ENCODE measurements at places on chromosomes 5 and 9. TPM values are rescaled to one million over a fixed set of nuclear protein-coding genes. Genes with fewer than 3 reads are reported as not detected.
A peak's percentile ranks its signal among the peaks of the same experiment; 100 is the strongest.

DNA sequence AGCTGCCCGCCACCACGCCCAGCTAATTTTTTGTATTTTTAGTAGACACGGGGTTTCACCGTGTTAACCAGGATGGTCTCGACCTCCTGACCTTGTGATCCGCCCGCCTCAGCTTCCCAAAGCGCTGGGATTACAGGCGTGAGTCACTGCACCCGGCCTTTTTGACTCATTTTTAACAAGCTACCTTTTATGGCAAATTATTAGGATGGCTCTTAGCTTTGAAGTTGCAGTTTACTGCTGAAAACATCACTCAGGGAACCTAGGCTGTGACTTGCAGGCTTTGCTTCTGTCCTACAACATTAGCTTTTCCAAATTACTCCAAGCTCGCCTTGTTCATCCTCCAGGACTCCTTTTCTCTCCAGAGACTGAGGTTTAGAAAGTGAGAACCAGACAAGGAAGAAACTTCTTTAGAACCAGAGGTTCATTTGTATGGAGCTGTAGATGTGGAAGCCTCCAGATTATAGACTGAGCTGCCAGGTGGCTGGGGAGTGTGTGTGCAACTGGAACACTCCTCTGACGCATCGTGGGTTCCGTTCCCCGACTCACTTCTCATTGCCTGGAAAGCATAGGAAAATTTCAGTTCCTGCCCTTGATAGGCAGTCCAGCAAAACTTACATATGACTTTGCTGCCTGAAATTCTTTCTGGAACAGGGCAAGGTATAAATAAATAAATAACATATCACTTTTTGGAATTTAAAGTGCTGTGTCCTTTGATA, 23.8 kb upstream of the SPTAN1 start:
- no peak for DNase-seq

GRCh38 chr5:80755626-80756025, 100.8 kb upstream of the DHFR start:
- no peak for DNase-seq

DNA sequence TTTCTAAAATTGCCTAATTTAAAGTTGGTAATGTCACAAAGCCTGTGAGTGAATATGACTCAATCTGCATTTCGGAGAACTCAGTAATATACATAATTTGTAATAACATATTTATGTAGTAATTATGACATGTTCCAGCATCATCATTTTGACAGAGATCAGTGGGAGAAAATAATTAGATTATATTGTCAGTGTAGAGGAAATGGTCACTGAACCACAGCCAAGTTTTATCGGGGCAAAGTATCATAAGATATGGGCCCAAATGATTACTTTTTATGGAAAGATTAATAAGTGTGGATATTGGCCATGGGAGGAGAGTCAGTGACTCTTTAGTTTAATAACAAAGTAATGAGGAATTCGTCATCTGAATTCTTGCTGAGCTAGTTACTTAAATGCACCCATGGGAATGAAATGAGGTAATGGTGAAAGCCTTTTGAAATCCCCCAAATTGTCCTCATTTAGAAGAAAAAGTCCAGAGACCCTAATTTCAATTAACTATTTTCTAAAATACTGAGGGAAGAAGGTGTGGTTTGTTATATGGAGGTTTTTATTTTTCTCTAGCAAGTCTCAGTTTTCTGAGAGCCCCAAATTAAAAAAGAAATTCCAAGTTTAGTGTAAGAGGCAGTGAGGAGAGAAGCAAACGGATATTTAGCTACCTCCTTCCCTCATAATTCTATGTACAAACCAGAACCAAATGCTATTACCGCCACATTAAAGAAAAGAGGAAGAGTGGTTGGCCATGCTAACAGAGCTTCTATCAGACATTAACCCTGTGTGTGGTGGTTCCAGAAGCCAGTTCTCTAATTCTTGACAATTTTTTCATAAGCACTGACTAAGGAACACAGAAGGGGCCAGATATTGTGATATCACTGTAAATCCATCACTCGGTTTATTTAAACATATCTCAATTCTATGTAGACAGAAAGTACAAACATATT, 37.7 kb upstream of the MRPS30 start:
- no peak for DNase-seq

DNA sequence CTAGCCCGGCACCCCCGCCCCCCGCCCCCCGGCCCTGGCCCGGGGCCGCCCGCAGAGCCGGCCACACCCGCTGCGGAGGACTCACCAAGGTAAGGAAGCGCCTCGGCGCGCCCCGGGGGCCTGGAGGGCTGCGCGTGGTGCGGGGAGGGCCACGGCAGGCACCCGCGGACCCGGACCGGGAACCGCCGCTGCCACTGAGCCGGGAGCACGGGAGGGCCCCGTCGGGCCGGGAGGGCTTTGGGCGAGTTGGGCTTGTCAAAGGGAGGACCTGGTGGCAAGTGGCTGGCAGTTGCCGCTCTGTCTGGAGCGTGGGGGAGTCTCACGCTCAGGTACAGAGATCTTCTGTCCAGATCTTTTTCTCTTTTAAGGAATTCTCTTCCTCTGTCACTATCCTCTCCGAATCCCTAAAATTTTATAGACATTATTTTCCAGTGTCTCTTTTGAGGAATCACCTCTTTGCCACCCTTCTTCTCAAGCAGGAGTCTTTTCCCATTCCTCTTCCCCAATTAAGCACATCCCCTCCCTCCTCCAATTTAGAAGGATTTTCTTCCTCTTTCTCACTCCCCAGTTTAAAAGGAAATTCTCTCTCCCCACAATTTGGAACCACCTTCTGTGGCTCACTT, 11.3 kb upstream of the LHX2 start:
- no peak for DNase-seq

DNA sequence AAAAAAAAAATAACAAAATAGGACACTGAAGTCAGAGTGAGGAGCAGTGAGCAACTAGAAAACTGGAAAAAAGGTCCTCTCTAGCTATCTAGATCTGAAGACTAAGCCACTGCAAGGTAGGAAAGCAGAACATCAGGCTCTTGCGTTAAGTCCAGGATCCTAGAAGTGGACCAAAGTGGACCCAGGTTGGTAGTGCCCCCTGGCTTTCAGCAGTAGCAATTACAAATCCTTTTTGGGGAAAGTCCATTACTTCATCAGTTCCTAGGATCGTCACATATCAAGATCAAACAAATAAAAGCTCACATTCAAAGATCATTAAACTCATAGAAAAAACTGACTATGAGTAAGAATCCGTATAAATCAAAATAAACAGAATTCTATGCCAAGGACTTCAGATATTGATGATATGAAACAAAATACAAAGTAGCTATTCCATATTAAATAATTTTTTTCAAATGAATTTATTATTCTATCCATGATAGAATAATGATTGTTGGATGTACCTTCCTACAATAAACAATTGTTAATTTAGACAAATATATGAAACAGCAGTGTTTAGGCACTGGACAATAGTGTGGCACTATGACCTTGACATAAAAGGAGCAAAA, 6.5 kb upstream of the RICTOR start:
- peak; percentile 81 for DNase-seq

DNA sequence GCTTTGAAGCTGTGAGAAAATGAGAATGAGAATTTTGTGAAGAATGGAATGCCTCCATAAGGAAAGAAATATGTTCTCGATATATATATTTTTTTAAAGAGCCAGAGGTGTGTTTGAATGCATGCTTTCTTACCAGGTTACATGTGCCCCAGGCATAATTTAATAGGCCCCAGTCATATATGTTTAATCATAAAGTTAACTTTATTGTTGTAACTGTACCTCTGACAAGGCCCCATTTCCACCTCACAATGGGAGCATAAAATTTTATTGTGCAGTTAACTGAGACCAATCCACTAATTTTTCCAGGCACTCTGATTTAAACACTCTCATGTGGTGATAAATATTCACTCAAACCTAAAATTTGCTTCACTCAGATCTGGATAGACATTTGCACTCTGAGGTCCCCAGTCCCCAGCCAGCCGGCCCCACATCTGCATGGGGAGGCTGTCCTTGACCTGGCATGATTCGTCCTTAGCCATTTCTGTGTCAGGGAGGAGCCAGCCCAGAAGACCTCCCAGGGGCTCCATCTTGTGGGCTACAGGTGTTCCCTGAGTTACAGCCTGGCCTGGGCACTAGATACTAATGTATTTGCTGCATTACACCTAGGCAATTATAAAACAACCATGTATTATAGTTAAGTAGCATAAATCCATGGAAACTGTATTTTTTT, 245.8 kb downstream of the MTRR start:
- DNase-seq: no peak

GRCh38 chr9:98887918-98888510, 55.7 kb upstream of the COL15A1 start:
- no peak for DNase-seq

DNA sequence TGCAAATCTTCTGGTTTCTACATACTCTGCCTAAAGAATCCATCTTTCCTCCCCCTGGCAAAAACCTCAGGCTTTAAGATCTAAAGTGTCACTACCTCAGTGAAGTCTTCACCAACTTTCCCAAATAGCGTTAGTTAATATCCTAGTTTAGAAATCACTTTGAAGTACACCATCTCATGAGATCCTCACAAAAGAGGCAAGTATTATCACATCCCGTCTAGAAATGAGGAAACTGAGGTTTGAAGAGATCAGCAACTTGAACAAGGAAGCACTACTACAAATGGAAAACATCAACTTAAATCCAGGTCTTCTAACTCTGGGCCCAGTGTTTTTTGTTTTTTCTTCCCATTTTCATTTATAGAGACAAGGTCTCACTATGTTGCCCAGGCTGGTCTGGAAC, 4.6 kb downstream of the AP3B1 start:
- DNase-seq: no peak

GRCh38 chr5:178353461-178353860, 120.9 kb upstream of the PHYKPL start:
- no peak for DNase-seq

GRCh38 chr9:74282526-74283253, 214.4 kb upstream of the RORB start:
- no peak for DNase-seq

- DNase-seq: no peak
Measured at GRCh38 chr5:16952968-16953671, 17.0 kb upstream of the MYO10 start.

GRCh38 chr5:127353796-127354195, 63.2 kb downstream of the MEGF10 start:
- no peak for DNase-seq

DNA sequence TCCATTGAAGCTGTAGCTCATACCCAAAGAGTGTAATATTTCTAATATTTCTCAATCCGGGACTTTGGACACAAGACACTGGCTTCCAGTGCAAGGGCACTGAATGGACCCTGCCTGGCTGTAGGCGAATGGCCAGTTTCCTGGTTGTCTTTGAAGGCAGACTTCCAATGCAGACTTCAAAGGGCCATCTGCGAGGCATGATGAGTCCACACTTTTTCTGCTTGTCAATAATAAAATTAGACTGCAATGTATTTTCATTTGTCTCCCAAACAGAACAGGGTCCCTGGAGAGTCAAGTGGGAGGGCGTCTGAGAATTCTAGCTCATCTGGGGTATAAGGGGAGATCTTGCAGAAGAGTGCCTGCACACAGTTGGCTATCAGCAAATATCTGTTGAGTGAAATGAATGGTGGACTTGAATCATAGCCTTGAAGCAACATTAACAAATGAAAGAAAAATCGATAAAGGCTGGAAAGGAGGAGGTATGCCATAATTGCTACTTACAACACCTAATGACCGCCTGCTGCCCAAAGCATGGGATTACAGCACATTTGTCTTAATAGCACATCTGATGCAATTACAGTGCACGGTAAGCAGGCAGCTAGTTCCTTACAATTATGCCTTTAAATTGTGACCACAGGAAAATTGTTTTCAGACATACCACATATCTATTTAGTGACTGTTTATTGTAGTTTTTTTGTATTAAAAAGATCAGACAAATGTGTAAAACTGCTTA, 137.5 kb downstream of the ARHGEF28 start:
- no peak for DNase-seq

GRCh38 chr5:80191991-80192398, 63.9 kb downstream of the SERINC5 start:
- DNase-seq: peak; percentile 74

GRCh38 chr9:4301296-4301695, 1.4 kb upstream of the GLIS3 start:
- DNase-seq: no peak

- DNase-seq: peak; percentile 79
Measured at GRCh38 chr5:141680751-141681201, 1.3 kb downstream of the ARAP3 start.

DNA sequence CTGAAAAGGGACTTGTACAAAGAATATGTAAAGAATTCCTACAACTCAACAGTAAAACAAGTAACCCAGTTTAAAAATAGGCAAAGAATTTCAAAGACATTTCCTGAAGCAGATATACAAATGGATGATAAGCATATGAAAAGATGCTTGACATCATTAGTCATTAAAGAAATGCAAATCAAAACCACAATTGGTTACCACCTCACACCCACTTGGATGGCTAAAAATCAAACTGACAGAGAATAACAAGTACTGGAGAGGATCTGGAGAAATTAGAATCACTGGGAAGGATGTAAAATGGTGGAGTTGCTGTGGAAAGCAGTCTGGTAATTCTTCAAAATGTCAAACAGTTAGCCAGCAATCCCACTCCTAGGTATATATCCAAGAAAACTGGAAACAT, 12.5 kb upstream of the FOXE1 start:
- no peak for DNase-seq

DNA sequence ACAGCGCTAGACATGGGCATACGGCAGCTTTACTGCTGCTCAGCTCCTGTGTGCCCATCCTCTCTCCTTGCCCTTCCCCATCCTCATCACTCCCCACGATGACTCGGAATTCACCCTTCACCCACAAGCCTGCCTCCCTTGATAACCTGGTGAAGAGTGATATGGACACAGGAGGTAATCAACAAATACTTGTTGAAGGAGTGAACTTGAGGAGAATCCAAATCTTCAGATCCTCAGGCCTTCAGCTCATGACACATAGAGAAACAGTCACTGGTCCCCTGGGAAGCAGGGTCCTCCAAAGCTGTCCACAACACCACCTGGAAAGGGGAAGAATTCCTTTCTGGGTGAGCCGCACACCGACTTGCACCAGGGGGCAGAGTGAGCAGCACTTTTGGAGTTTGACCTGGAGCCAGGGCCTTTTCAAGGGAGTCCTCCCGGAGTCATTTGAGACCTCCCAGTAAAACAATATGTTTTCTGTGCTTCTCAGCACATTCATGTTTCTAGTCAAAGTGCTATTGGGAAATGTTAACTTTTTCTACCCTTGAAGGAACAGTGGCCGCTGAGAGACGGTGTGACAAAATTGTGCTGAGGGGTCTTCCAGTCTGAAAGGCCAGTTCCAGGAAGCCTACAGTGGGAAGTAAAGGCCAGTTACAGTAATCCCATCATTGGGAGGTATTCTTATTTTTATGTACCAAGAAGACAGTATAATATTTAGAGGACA, 332.3 kb downstream of the CWC27 start:
- peak; percentile 85 for DNase-seq

IL9 gene
- not detected for total RNA-seq

CDX1 gene
- total RNA-seq: 472 TPM

NME5 gene
- not detected for total RNA-seq

MAMDC4 gene
- 2.8 TPM for total RNA-seq

OGN gene
- total RNA-seq: 13.8 TPM

TIGD6 gene
- total RNA-seq: 0.58 TPM

GABRG2 gene
- total RNA-seq: not detected
